ENCODE measurements at places on chromosomes 7 and 10.

- no peak for DNase-seq
Observed at GRCh38 chr10:36493516-36493880, 631.9 kb upstream of the ANKRD30A start.

GRCh38 chr7:13894377-13894776 is 95.1 kb downstream of the ETV1 start:
- DNase-seq = no peak

- no peak for DNase-seq
Observed at GRCh38 chr7:47424523-47424922, 157.4 kb downstream of the TNS3 start.

DNA sequence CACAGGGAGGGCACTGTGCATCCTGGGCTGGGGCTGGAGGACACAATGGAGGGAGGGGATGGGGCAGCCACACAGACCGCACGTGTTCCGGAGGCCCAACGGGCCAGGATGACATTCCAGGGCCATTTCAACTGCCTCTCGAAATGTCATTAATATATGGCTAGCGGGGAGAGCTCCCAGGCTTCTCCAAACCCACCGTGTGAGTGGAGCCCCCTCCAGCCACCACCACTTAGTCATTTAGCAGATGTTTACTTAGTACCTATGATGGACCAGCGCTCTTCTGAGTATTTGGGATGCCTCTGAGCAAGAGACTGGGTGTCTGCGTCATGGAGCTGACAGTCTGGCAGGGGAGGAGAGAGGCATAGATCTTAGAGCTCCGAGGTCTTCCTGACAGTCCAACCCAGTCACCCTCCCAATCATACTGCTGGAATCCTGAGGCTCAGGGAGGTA is 107.3 kb downstream of the ZMIZ1 start:
- no peak for DNase-seq

DNA sequence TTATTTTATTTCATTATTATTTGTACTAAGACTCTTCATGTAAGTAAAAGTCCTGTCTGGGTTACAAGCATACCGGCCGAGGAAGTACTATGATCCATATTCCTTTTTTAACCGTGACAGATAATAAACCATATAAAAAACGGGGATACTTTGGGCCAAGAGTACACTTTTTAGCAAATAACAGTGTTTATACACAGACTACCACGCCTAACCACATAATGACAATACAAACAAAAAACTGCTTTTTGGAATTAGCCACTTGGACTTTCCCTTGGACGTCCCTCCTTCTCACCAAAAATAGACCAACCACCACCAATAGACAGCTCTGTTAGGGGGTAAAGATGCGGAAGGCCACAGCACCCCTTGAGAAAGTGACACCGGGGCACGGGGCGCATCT is 800 bp downstream of the MINDY3 start:
- no peak for DNase-seq

GRCh38 chr10:12430406-12430982 is 81.1 kb downstream of the CAMK1D start:
- DNase-seq = no peak

- no peak for DNase-seq
Observed at GRCh38 chr10:112875476-112876267, 74.4 kb upstream of the TCF7L2 start.

DNA sequence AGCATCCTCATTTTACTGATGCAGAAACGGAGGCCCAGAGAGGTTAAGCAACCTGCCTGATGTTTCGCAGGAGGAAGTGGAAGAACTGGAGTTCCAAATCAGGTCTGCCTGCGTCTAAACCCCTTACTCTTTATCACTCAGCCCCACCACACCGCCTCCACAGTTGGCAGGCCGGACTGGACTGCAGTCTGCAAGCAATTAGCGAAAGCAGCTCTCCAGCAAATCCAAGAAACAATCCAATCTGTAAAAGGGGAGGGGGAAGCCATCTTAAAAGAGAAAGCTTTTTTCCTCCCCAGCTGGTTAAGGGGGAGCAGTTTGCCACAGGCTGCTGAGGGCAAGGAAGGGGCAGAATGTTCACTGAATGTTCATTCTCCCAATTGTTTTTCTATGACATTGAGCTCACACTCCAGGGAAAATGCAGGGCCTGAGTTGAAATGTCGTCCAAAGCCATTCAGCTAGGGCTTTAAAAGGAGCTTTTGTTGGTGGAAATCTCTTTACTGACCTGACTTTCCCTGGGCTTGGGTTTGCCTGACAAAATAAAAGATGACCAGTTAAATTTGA is 350.1 kb downstream of the RNLS start:
- no peak for DNase-seq

GRCh38 chr7:13604178-13604577 is 385.3 kb downstream of the ETV1 start:
- DNase-seq = no peak

DNA sequence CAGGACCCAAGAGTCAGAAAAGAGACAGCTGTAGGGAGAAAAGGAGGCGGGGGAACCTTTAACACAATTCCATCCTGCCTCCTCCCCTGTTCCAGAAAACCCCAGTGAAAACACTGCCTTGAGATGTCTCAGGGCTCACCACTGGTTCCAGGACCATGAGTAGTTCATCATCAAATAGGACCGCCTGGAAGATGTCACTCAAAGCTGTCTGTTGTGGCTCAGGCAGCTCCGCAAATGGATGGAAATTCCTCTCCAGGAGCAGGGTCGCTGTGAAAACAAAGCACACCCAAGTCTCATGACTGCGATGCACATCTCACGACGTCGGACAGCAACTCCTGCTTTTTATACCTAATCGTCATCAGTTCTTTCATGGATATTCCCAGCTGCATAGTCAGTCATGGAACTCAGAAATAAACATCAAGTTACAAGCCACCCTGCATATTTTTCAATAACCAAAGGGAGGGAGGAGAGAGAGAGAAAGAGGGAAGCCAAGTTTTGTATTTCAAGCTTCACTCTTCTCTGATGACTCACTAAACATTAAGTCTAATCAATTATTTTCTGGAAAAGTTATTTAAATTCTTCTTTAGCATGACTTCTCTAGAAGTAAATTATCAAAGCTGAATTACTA is 49.2 kb downstream of the GSDME start:
- no peak for DNase-seq

- DNase-seq = no peak
Observed at GRCh38 chr10:33391611-33392465, 57.4 kb upstream of the NRP1 start.

DNA sequence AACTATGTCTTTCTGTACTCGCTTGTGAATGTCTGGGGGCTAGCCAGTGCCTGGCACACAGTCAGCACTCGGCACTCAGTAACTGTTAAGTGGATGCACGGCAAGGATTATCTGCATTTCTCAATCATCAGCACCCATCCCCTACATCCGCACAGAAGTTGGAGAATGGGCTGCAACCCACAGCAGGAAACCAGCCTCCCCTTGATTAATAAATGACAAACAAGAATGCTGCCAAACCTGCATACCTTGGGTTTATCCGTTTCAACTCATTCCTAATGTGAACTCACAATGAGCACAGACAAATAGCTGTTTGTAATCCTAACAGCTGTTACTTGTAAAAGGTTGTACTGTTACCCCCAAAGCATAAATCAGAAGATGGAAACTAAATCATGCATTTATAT is 28.9 kb downstream of the PPP1R3C start:
- no peak for DNase-seq

- no peak for DNase-seq
Observed at GRCh38 chr7:128919881-128920799, 9.6 kb upstream of the KCP start.

DNA sequence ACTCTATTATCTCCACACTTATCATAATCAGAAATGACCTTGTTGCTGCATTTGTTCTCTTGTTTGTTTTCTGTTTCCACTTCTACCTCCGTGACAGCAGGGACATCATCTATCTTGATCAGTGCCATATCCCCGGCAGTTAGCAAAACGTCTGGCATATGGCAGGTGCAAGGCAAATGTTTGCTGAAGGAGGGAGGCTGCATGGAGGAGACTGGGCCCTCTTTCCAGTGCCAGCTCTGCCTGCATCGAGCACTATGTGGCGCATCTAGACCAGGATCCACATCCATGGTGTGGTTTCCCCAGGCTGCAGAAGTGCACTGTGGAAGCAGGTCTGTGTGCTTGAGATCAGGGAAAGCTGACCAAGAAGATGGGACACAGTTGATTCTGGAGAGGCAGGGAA is 181.2 kb downstream of the KCNMA1 start:
- DNase-seq = no peak

GRCh38 chr10:43084812-43085211 is 7.9 kb downstream of the RET start:
- DNase-seq = no peak

DNA sequence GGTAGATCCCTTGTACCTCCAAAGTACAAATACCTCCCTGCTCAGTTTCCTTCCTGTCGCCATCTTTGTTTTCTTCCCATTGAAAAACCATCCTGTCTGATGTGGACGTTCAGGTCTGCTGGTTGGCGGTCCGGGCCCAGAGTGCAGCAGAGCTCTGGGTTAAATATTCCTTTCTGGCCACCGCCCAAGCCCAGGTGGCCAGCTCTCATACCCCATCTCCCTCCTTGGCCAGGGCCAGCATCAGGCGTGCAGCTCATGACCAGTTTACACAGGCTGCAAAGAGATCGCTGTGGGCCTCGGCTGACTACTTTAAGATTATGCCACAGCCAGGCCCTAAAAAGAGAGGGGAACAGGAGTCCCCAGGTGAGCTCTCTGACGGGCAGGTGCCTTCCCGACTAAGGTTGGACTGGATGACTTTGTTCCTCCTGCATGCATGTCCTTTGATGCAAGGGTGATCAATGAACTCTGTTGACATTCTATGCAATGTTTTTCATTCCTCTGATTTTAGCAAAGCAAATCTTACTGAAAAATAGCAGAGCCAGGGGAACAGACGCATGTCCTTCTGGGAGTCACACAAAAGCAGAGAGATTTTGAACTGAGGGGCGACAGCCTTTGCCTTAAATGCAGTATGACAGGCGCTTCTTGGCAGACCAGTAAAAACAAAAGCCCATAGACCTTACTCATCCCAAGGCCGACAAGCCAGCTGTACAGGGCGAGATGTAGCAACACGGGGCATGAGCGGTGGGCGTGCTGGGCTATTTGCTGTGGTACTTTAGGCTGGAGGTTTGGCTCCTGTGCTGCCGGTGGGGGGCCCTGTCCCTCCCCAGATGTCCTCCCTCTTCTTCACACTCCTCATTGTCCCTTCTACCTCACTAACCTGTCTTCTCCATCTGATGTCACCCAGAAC is 33.3 kb upstream of the SH2B2 start:
- no peak for DNase-seq

DNA sequence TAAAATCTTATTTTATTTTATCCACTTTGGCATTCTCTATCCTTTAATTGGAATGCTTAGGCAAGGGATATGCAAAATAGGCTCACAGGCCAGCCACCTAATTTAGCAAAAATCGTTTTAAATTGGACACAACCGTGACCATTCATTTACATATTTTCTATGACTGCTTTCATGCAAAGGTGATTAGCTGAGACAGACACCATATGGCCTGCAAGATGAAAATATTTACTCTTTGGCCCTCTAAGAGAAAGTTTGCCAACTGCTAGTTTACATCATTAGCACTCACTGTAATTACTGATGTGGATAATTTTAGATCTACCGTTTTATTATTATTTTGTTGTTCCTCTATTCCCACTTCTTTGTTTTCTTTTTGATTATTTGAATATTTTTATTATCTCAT is 375.5 kb upstream of the LRRTM3 start:
- DNase-seq = no peak

DNA sequence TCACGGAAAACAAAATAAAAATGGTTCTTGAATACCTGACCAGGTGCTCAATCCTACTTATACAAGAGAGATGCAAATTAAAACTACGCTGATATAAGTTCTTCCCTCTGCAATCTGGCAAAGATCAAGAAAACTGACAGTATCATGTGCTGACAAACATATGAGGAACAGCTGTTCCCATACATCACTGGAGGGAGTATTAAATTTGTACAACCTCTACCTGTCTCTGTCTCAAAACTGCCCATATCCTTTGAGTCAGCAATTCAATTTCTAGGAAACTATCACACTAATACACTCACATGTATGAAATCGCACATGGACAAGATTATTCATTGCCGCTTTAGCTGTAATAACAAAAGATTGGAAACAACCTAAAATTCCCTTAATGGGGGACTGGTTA is 11.0 kb upstream of the IL6 start:
- DNase-seq = no peak

DNA sequence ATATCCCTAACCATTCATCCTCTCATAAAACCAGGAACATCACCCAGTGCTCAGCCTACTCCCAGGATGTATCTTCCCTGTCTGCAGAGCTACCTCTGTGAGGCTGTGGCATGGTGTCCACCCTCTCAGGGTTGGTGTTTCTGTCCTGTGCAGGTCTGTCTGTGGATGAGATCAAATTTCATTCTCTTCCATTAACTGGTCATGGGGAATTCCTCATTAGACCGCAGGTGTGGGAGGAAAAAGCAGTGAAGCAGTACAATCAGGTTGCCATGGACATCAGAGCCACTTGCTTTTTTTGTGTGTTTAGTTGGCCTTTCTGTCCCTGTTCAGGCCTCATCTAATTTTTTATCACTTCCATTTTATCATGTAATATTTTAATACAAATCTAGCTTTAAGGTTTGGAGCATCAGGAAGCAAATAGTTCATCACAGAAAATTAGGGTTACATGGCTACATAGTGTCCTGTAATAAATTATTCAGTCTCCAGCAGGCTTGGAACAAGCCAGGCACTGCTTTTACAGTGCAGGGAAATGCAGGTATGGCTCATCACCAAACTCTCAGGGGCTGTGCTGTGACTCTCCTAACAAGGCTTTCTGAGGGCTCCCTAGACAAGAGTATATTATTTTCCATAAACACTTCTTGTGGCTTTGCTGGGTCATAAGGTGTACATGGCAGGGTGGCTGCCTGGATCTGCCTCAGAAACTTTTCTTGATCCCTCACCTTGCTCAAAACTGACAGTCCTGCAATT is 594.9 kb upstream of the IGFBP3 start:
- DNase-seq = no peak

- DNase-seq = no peak
Observed at GRCh38 chr10:72702868-72703581, 11.1 kb downstream of the MCU start.

- DNase-seq = no peak
Observed at GRCh38 chr10:4867520-4868356, 41.7 kb downstream of the AKR1E2 start.

GRCh38 chr7:85090143-85090542 is 96.7 kb downstream of the SEMA3D start:
- no peak for DNase-seq

- no peak for DNase-seq
Observed at GRCh38 chr10:31401287-31401686, 82.3 kb downstream of the ZEB1 start.

GRCh38 chr10:78923647-78924318 is 145.0 kb upstream of the ZMIZ1 start:
- no peak for DNase-seq

- no peak for DNase-seq
Observed at GRCh38 chr10:4931587-4931986, 31.6 kb upstream of the AKR1C1 start.

- no peak for DNase-seq
Observed at GRCh38 chr7:85525676-85526075, 338.8 kb upstream of the SEMA3D start.

- no peak for DNase-seq
Observed at GRCh38 chr7:95871075-95871848, 98.9 kb downstream of the DYNC1I1 start.

GRCh38 chr10:88670497-88670896 is 6.3 kb downstream of the LIPF start:
- no peak for DNase-seq

All from activated CD8-positive, alpha-beta memory T cell treated with anti-CD3 and anti-CD28 coated beads for 4 hours (primary cell).